ENCODE measurements at places on chromosomes 16 and 17.
A peak's percentile ranks its signal among the peaks of the same experiment; 100 is the strongest.

GRCh38 chr17:34823023-34823422, 138.2 kb downstream of the CCT6B start:
- DNase-seq: no peak

DNA sequence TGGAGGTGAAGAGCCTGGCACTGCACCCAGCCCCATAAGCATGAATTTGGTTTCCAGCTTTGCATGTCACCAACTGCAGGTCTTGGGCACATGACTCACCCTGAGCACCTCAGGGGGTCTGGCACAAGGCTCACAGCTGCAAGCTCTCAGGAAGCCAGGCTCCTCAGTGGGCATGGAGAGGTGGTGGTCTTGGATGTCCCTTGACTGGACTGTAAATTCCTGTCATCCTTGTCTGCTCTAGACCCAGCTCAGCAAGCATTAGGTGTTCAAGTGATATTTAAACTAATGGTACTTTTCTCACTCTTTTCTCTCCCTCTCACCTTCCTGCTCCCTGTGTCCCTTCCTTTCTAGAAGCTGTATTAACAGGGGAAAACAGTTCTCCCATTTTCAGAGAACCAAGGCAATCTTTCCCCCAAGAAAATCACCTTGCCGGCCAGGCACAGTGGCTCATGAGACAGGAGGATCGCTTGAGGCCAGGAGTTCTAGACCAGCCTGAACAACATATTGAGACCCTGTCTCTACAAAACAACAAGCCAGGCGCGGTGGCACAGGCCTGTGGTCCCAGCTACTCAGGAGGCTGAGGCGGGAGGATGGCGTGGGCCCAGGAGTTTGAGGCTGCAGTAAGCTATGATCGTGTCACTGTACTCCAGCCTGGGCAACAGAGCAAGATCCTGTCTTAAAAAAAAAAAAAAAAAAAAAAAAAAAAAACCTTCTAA, 5.1 kb upstream of the KIFC3 start:
- peak; percentile 70 for DNase-seq

DNA sequence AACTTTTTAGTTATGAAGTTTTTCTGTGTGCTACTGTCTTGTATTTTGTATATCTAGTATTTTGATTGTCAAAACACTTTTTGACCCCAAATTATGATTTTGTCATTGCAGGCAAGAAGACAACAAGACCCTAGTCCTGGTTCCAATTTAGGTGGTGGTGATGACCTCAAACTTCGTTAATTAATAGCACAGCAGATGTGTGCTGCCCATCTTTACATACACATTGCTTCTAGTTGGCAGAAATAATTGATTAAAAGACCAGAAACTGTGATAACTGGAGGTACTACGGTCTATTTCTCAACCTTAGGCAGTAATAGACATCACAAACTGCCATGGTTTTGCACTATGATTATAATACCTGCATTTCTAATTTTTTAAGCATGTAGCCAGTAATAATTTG, 11.1 kb upstream of the PHAF1 start:
- no peak for DNase-seq

- peak; percentile 22 for DNase-seq
Measured at GRCh38 chr17:68993112-68993511, 37.9 kb upstream of the ABCA8 start.

GRCh38 chr16:10679921-10680320, 14.8 kb downstream of the TEKT5 start:
- DNase-seq: no peak

- DNase-seq: no peak
Measured at GRCh38 chr16:25855063-25855462, 163.3 kb downstream of the HS3ST4 start.

GRCh38 chr16:27195076-27195741, 8.1 kb upstream of the KDM8 start:
- DNase-seq: no peak

DNA sequence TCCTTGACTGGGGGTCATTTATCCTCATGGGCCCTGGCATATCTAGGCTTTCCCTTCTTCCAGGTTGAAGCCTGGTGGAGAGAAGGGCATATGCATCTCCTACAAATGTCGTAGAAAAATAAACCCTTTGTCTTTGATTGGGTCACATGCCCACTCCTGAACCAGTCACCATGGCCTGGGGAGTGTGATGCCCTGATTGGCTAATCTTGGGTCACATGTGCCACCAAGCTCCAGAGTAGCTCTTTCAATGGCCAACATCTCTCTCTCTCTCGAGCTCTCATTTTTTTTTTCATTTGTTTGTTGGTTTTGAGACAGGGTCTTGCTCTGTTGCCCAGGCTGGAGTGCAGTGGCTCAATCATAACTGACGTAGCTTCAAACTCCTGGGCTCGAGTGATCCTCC, 5.6 kb upstream of the XPO6 start:
- no peak for DNase-seq

DNA sequence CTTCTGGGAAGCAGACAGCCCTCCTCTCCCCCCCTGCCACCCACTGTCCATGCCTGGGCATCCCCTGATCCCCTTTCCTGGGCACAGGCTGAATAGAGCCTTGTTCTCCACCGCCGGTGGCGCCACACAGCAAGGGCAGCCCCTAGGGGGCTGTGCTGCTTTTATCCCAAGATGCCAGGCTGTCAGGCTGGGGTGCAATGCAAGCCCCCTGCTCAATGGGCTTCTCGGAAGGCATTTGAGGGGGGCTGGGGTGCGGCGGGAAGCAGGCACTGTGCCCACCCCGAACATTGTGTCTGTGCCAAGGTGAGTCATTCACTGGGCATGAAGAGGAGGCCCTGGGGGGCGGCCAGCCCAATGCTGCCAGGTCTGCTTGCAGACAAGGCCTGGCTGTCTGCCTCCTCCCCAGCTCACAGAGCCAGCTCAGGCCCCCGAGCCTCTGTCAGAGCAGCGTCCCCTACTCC, 1.5 kb upstream of the GFAP start:
- DNase-seq: peak; percentile 77

- peak; percentile 58 for DNase-seq
Measured at GRCh38 chr17:81200695-81201580, 21.8 kb downstream of the CEP131 start.

DNA sequence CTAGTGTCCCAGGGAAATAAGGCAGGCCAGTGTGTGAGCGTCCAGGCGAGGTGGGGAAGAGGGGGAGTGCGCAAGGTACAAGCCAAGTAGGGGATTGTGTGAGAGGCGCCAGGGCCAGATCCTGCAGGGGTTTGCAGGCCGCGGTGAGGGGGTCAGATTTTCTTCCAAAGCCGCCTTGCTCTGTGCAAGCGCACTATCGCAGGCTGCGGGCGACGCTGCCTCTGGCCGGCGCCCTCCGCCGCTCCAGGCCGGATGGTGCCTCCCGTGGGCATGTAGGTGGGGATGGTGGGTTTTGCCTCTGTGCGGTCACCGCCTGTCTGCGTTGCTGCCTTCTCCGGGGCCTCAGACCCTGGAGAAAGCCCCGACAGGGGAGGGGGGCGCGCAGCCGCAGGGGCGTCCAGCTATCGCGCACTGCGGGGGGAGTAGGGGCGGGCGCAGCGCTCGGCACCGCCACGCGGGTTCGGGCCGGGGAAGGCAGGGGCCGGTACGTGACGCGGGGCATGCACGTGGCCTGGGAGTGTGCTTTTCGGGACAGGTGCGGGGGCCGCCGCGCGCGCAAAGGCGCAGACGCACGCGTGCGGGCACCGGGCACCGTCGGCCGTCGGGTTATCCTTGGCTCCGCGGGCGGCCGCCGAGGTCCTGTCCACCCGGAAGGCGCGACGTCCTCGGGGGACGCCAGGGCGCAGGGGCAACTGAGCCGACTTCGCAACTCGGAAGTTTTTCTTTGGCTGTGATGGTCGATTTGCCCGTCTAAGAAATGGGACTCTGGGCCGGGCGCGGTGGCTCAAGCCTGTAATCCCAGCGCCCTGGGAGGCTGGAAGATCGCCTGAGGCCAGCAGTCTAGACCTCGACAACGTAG, 1.1 kb upstream of the HAPSTR1 start:
- DNase-seq: no peak

- DNase-seq: no peak
Measured at GRCh38 chr16:8956265-8957062, 7.2 kb downstream of the USP7 start.

DNA sequence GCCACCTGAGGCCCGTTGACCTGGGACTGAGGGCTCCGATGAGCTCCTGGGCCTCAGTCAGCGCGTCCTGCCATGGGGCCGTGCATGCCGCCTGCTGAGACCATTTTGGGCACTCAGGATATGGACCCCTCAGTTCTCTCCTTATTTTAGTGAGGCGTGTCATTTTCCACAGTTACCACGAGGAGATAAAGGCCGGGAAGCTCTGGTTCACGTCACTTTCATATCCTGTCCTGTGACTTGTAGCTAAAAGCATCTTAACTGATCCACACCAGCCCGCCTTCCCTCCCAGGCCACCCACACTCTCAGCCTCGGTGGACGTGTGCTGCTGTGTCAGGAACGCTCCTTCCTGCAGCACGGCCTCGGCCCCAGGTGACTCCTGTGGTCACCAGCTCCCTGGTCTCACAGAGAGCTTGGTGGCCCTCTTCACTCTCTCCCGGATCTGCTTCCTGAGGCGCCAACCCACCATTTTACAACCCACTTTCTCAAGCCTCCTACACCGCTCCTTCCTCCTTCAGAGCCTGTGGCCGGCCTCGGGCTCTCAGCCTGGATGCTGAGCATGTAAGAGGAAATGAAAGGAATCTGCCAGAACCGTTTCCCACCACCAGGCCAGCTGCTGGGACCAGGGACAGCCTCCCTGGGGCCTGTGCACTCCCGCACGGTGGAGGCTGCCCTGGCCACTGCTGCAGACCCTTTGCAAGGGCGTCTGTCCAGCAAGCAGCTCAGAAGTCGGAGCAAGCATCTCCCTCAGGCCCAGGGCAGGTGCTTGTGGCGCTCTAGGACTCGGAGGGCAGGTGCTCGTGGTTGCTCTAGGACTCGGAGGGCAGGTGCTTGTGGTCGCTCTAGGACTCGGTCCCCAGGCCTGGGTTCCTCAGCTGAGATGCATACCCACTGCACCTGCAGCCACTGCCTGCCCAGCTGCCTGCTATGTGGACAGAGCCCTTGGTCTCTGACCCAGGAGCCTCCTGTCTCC, 23.9 kb upstream of the FASN start:
- DNase-seq: no peak

GRCh38 chr16:9135797-9136196, 44.4 kb downstream of the HAPSTR1 start:
- no peak for DNase-seq

GRCh38 chr16:8751481-8752311, 45.7 kb downstream of the TMEM186 start:
- DNase-seq: peak; percentile 87

GRCh38 chr17:78865682-78866390, 25.2 kb upstream of the USP36 start:
- DNase-seq: peak; percentile 76

DNA sequence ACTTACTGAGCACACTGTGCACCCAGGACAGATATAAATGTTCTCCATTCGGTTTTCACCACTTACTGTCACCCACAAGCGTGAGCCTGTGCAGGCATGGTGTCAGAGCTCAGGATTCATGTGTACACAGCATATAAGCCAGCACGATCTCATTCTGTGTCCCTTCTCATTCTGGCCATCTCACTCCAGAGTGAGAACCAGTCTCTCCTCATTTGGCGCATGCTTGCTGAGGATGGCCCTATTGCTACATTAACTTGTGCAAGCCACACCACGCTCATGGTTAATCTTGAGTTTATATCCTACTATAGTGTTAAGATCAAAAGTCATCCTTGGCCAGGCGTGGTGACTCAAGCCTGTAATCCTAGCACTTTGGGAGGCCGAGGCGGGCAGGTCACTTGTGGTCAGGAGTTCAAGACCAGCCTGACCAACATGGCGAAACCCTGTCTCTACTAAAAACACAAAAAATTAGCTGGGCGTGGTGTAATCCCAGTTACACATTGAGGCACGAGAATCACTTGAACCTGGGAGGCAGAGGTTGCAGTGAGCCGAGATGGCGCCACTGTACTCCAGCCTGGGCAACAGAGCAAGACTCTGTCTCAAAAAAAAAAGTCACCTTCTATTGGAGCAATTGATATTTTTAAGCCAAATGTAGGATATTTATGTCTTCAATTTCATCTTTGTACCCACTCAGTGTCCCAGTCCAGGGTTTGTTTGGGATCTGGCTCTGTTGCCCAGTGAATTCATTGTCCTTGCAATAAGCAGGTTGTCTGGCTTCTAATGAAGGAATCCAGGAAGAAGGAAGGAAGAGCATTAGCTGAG, 20.9 kb downstream of the SOCS1 start:
- no peak for DNase-seq

DNA sequence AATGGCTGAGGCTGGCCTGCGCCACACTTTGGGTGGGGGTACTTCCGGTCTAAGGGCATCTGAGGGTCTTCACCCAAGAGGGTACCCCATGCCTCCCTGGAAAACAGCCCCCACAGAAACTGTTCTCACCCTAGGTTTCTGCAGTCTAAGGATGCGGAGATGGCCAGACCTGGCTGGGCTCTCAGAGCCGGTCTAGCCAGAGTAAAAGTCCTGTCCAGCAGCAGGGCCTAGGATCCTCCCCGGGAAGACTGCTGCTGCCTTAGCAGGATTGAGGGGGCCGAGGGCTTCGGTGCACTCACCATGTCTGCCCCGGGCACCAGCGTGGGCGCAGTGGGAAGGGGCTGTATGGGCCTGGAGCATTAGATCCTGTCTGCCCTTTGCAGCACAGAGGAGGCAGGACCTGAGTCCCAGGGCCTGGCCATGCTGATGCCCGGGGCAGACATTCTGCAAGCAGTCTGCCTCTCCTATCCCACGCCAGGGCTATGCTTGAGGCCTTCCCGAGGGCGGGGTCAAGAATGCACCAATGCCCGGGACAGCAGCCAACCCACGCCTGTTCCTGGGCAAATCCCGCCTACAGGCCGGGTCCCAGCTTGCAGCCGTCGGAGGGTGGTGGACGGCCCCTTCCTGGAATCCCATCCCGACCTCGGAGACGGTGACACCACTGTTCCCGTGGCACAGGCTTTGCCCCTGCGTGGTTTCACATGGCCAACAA, 54.7 kb downstream of the CBFA2T3 start:
- peak; percentile 61 for DNase-seq

GRCh38 chr16:27450196-27450549, 48.2 kb downstream of the IL21R start:
- DNase-seq: no peak

DNA sequence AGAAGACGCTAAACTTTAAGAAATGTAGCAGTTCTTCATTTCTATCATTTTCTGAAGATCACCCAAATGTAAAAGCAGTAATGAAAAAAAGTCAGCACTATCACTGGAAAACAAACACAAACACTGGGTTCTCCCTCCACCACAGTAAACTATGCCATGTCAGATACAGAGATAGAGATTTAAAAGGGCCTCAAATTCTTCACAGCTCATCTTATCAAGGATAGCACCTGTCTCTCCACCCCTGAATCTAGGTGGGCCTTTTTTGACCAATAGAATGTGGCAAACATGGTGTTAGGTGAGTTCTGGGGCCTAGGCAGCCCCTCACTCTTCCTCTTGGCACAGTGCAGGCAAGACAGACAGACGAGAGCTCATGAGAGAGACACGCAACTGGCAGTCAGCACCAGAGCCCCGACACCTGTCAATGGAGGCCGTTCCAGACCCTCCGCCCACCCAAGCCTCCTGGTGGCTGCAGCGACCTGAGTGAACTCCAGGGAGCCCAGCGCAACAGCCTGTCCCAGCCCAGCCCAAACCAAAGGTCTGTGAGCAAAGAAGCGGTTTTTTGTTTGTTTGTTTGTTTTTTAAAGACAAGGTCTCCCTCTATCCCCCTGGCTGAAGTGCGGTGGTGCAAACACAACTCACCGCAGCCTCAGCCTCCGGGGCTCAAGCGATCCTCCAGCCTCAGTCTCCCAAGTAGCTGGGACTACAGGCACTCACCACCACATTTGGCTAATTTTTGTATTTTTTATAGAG, 79.8 kb downstream of the TBC1D16 start:
- DNase-seq: no peak

GRCh38 chr16:85860413-85861094, 38.4 kb upstream of the IRF8 start:
- no peak for DNase-seq

- peak; percentile 84 for DNase-seq
Measured at GRCh38 chr16:85554114-85554888, 58.8 kb upstream of the GSE1 start.
